ENCODE measurements at places on chromosomes 6 and 20.

DNA sequence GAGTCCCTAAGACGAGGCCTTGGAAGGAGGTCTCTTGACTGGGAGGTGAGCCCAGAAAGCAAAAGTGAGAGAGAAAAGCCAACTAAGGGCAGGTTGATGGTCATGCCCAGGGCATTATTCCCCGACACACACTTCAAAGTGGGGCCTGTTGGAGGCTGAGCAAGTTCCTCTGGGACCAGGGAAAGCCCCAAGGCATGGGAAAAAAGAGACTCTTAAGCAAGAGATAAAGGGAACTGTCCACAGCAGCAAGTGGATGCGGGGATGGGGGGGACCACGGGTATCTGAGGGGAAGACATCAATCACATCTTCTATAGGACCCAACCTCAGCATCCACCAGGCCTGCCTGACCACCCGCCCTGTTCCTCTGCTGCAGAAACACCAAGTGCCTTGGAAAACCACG is 119.9 kb upstream of the MAFB start:
- no peak for DNase-seq

DNA sequence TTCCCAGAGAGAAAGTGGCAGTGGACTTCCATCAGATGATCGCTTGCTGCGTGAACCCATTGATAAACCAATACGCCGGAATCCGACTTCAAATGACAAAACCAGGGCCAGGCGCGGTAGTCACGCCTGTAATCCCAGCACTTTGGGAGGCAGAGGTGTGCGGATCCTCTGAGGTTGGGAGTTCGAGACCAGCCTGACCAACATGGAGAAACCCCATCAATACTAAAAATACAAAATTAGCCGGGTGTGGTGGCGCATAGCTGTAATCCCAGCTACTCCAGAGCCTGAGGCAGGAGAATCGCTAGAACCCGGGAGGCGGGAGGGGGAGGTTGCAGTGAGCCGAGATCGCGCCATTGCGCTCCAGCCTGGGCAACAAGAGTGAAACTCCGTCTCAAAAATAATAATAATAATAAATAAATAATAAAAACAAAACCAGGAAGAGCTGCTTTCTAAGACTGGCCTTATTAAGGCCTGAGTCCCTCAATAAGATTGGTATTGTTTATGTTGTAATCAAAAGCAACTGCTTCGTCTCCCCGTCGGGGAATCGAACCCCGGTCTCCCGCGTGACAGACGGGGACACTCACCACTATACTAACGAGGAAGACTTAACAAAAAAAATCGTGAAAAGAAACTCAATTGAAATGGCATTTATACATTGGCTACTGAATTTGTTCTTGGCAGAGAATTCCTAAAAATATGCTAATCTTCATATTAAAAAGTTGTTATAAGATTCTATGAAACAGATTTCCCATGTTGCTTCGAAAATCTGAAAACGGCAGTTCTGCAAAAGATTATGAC is 110.2 kb upstream of the ZNF184 start:
- peak; percentile 57 for DNase-seq

GRCh38 chr20:24448170-24448569 is 21.3 kb upstream of the SYNDIG1 start:
- DNase-seq, result no peak

- DNase-seq, result peak; percentile 77
Measured at GRCh38 chr6:32415521-32416019, 8.6 kb upstream of the BTNL2 start.

- DNase-seq, result no peak
Measured at GRCh38 chr6:36622901-36623546, 28.9 kb downstream of the SRSF3 start.

GRCh38 chr6:100274147-100274546 is 190.6 kb downstream of the SIM1 start:
- DNase-seq, result no peak

DNA sequence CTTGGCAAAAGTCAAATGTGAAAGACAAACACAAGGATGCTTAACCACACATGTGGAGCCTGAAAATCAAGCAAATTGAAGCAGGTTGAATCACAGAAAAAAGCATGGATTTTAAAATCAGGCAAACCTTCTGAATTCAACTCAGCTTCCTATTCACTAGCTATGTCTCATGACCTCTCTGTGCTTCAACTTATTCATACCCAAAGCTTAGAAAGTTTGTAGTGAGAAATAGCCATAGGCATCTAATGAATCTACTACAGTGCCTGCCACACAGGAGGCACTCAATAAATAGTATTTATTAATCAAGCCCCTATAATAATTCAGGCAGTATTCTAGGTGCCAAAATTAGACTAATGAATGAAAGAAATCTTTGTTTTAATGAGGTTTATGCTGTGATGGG is 112.2 kb upstream of the TNFAIP3 start:
- no peak for DNase-seq

DNA sequence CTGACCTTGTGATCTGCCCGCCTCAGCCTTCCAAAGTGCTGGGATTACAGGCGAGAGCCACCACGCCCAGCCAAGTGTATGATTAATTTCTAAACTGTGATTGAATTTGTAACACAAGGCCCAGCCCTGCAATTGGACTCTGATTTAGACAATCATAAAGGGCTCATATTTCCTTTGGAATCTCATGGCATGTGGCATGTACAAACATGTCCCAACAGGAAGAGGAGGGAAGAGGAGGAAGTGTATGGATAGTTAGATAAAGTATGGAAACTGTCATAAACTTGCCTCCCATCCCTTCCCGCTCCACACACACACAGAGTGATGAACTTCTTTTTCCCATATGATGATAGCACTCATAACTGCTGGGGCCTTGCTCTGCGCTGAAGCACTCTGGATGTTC is 27.2 kb upstream of the QKI start:
- no peak for DNase-seq

- no peak for DNase-seq
Measured at GRCh38 chr6:10569392-10570127, 48.4 kb downstream of the GCNT2 start.

DNA sequence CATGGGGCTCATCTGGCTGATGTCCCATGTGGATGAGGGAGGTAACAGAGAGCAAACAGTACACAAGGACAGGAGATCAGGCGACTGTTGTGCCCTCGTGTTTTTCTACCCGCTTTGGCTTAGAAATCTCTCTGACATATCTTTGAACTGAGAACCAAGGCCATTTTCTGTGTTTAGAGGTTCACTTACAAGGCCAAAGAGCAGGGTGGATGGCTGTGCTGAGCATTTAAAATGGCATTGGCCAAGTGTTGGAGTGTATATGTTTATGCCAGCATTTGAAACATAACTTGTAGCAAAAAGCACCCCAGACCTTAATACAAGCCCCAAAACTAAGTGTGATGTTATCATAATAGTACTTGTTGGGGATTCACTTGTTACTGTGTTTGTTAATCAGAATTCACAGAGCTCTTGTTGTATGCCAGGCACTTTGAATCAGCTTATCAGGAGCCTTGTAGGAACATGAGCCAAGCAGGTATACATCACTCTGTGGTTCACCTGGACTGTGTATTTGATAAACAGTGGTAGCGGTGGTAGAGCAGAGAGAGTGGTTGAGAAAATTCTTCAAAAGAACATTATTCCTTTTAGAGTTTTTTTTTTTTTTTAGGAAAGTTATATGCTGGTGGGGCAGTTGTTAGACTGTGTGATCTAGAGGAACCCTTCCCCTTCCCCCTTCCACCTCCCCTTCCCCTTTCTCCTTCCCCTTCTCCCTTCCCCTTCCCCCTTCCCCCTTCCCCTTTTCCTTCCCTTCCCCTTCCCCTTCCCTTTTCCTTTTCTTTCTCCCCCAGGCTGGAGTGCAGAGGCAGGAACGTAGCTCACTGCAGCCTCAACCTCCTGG is 71.3 kb downstream of the ATRN start:
- no peak for DNase-seq

GRCh38 chr6:138115877-138116660 is 8.8 kb upstream of the PERP start:
- peak; percentile 65 for DNase-seq

DNA sequence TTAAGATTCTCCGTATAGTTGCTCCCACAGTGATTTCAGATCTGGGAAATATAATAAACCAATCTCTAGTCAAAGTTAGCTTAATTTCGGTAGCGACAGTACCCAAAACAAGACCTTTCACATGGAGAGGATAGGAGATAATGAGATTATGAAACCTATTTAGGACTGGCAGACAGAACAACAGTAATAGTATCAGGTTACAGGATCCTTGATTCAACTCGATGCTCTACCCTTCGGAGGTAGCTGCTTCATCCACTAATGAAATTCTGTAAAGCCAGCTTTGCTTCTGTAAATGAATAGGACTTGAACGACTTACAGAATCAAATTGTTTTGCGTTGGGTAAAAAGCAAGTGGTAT is 534 bp upstream of the AKIRIN2 start:
- peak; percentile 58 for DNase-seq

GRCh38 chr6:165010556-165011535 is 298.6 kb downstream of the C6orf118 start:
- DNase-seq, result peak; percentile 33

GRCh38 chr6:152423216-152424103 is 213.7 kb downstream of the SYNE1 start:
- no peak for DNase-seq

DNA sequence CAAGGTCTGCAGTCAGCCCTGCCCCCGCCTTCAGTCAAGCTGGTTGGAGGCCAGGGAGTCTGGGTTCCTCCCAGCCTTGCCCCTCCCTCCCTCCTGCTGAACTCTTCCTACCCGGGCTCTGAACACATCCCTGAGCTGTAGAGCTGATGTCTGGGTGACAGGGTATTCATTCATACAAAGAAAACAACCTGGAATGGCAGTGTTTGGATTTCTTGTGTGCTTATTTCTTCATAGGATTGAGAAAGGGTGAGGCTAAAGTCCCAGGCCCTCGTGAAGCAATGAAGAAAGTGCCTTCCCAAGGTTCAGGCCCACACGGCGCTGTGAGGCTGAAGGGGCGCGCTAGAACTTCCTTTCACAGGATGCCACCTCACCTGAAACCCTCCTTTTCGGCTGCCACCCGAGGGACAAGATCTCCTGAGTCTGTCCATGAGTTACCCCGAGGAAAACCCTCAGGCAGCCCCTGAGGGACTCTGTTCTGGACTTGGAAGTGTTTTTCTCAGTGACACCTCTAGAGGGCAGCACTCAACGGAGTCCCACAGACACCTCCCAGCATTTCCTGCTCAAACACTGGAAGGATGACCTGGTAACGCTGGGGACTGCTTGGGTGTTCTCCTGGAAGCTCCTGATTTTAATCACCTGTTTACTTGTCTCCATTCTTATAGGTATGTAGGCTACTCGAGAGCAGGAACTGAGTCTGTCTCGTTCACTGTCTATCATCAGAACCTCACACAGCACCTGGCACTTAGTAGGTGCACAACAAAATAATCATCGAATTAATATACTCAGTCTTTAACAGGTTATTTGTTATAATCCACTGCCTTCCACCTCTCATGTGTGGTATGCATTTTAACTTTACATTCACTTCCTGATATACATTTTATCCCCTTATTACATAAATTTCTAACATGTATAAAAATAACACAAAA is 11.8 kb upstream of the GSTA1 start:
- DNase-seq, result peak; percentile 67

DNA sequence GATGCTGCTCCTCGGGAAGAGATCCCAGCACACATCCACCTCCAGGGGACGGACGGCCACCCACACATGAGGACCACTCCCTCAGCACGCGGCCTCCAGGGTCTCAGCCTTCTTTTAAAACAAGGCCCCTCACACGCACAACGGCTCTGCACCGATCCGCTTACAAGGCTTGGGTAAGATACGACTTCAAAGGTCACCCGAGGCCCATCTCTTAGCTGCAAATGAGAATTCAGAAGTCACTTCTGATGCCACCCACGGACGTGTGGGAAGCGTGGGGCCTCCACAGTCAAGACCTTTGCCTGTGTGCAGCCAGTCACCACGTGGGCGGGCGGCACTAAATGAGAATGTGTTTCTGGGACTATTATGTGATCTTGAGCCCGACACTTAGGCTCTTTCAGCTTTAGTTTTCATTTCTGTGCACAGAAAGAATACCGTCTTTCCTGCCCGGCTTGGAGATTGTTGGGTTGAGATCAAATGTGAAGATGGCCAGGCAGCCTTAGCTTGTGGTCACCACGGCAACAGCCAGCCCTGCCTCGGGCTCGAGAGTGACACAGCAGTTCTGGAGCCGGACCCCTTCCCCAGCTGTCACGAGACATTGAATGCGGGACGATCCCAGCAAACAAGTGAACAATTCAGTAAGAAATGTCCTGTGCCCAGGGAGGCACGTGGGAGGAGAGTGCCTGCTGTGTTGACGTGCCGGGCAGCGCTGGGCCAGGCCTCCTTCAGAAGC is 91.6 kb downstream of the RAMACL start:
- no peak for DNase-seq

DNA sequence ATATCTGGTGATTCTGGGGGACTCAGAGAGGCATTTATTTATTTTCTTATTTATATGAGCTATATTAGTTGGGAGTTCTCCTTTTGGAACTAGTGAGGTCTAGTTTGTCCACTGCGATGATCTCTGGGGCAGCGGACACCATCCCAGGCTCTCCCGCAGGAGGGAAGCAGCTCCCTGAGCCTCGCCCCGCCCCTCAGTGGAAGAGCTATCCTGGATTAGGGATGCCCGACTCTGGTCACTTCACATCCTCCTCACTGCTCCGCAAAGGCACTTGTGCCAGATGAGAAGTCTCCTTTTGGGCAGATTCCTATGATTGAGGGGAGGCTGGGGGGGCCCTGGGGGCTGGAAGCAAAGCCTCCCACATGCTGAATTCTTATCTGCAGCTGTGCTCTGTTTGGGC is 3.6 kb upstream of the MAS1 start:
- DNase-seq, result no peak

GRCh38 chr6:46555129-46555528 is 63.9 kb upstream of the RCAN2 start:
- no peak for DNase-seq

Measured in fibroblast of skin of back (primary cell).